Chondrocyte (in vitro differentiated cells): ENCODE measurements at places on chromosomes 13 and 19. TPM values are rescaled to one million over a fixed set of nuclear protein-coding genes. Genes with fewer than 3 reads are reported as not detected.

Gene GNA15
- not detected in 3 replicates for total RNA-seq

GRCh38 chr13:31627097-31627845 lies 112.1 kb upstream of the RXFP2 start:
- no peak for DNase-seq

DNA sequence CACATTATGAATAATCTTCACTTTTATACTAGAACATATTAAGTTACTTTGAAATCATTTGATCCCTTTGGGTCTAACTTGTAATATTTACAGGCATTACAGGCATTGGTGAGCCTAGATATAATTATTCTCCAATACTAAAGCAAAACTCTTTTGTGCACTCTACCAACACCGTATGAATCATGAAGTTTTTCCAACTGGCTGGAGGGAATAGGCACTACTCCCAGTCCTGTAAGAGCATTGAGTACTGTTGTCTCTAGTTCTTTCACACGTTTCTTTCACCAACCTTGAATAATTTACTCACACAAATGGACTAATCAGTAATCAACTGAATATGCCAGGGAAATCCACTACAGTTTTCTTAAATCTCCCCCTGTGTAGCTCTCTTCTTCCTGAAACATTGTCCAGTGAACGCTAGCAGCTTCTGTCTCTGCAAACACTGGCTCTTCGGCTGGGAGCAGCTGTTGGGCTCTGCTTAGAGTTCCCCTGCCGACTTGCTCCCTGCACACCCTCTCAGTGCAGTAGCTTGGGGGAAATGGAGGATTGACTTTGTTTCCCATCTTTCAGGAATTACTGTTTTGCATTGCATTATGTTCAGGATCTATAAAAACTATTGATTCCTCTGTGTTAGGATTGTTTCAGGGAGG lies 476.7 kb downstream of the RFC3 start:
- DNase-seq, result no peak

Gene CPAMD8
- 4.9 to 10.6 TPM (median 6.1 TPM) in 3 replicates for total RNA-seq

- DNase-seq, result no peak
Measured at GRCh38 chr19:948842-949496, 23.1 kb downstream of the ARID3A start.

- no peak for DNase-seq
Measured at GRCh38 chr19:2097203-2097885, 629 bp downstream of the IZUMO4 start.

- DNase-seq, result no peak
Measured at GRCh38 chr13:34159946-34160345, 342.0 kb downstream of the RFC3 start.

Gene LILRA2
- total RNA-seq, result not detected in 3 replicates

- DNase-seq, result no peak
Measured at GRCh38 chr19:10395917-10396316, 7.4 kb downstream of the CDC37 start.

DNA sequence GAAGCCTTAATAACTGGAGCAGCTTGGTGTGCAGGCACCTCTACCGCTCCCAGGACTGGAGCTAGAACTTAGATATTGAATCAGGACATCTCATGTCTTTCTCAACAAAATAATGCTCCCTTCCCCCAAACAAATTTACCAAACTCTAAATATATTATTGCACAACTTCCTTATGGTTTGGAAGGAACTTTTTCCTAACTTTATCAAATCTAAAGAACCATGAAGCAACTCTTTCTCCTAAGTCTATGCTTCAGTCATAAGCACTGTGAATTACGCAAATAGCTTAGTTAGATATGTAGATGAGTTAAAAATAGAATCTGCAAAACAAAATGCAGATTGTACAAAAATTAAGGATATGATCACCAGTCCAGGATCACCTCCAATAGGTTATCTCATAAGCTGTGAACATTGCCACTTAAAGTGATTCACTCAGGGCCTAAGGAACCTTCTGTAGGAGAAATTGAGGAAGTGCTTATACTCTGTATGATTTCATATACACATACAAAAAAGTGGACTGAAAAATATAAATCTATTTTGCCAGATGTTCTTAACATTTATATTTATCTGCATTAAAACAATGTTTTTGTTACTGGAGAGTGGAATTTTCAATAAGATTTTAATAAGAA lies 20.4 kb upstream of the MAB21L1 start:
- no peak for DNase-seq

Gene CGB1
- total RNA-seq, result 0.92 TPM in 1 of 3 replicates, not detected in the others

GRCh38 chr13:109773786-109774185 lies 12.6 kb downstream of the IRS2 start:
- no peak for DNase-seq

DNA sequence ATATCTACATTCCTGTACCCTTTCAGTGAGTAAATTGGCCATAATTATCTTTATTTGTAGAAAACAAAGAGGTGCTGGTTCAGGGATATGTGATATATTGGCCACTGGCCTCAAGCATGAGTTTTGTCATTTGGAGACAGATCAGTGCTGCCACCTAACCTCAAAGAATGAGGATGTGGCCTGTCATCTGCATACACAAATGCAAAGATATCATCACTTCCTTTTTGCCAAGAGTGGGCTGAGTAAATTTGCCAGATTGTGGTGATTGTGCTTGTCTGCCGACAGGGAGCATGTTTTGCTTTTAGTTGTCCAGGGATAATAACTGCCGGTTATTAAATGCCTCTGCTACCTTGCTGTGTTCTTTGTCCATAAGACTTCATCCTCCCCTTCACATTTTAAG lies 44.2 kb downstream of the WASF3 start:
- DNase-seq, result no peak

- DNase-seq, result no peak
Measured at GRCh38 chr13:70585109-70585508, 476.9 kb upstream of the KLHL1 start.

Gene ZSCAN1
- total RNA-seq, result 0.37 to 1.3 TPM in 2 of 3 replicates, not detected in the other

DNA sequence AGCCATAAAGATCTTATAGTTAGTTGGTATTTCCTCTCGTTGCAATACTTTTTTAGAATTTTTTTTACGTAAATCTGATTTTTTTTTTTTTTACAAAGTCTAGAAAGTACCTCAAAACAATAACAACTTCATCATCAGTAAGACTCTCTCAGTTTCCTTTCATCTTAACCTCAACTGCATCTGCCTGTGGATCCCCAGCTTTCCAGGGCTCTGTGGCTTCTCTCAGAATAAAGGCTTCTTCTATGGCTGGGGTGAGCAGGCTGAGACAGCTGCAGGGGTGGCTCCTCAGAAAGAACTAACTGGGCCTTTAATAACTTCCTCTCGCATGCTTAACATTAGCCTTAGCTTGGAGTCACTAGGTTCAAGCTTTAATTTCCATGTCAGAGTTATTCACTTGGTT lies 4.2 kb downstream of the ZNF506 start:
- no peak for DNase-seq

Gene THSD8
- total RNA-seq, result 3.6 to 5.4 TPM (median 4.5 TPM) in 3 replicates

Gene MEDAG
- 2.8 to 21.0 TPM (median 19.0 TPM) in 3 replicates for total RNA-seq

Gene SHISA7
- total RNA-seq, result not detected in 3 replicates

- no peak for DNase-seq
Measured at GRCh38 chr13:109206616-109207015, 577.2 kb downstream of the MYO16 start.

DNA sequence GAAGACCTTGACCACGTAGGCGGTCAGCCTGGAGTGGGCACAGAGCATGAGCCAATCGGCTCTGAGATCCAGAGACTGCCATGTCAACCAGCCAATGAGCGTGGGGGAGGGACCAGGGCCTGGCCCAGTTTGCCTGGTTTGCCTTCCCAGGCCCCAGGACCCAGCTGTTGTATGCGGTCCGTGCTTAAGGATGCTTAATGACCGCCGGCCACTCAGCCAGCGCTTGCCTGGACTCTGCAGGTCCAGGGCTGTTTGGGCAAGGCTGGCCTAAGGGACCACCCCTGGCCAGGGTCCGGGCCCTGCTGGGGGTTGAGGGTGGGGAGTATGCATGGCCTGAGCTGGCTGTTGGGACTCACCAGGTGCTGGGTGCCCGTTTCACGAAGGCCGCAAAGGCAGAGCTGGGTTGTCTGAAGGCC lies 23.1 kb upstream of the TNFSF14 start:
- peak; percentile 81 for DNase-seq

DNA sequence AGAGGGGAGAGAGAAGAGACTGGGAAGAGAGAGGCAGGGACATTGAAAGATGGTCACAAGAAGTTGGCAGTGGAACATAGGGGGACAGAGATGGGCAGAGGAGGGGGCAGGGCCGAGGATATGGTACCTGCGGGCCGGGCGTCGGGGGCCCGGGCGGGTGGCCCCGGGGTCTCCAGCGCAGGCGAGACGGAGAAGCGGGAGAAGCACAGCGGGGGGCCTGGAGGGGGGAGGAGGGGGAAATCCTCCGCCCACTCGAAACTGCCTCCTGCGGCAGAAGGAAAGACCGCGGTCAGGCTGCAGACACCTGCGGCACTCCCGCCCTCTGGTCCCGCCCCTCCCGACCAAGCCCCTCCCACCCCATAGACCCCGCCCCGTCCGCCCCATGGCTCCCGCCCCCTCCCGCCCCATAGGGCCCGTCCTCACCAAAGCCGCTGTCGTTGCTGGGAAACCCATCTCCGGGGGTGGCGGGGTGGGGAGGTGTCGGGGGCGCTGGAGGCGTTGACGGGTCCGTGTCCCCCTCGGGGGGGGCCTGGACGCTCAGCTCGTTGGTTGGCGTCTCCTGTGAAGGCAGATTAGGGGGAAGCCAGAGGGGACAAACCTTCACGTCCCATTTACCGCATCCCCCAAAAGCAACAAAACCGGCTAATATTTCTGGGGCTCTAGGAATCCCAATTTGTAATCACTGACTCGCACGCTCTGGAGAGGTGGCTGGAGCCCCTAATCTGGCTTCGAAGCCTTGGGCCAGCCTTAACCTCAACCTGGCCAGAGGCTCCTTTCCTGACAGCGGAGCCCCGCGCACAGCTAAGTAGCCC lies 20.4 kb downstream of the LMTK3 start:
- DNase-seq, result no peak

- DNase-seq, result no peak
Measured at GRCh38 chr13:39406688-39407087, 196.3 kb downstream of the LHFPL6 start.

DNA sequence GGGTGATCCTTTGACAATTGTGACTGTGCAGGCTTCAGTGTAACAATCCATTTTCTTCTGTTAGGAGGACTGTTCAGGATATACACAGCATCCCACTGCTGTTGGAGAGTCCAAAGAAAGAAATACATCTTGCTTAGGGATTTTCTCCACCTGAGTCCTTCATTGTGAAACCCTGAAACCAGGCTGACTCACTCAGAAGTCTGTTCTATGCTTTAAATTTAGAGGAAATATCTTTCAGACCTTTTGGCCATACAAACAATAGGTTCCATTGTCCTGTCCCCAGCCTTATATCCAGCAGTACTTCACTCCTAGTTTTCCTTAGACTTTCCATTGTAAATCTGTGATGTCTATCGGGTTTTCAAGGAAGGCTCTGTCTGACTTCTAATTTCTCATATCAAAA lies 379.1 kb downstream of the SUCLA2 start:
- DNase-seq, result no peak

- no peak for DNase-seq
Measured at GRCh38 chr19:42515241-42515832, 12.9 kb downstream of the CEACAM1 start.

Gene OVOL3
- not detected in 3 replicates for total RNA-seq

DNA sequence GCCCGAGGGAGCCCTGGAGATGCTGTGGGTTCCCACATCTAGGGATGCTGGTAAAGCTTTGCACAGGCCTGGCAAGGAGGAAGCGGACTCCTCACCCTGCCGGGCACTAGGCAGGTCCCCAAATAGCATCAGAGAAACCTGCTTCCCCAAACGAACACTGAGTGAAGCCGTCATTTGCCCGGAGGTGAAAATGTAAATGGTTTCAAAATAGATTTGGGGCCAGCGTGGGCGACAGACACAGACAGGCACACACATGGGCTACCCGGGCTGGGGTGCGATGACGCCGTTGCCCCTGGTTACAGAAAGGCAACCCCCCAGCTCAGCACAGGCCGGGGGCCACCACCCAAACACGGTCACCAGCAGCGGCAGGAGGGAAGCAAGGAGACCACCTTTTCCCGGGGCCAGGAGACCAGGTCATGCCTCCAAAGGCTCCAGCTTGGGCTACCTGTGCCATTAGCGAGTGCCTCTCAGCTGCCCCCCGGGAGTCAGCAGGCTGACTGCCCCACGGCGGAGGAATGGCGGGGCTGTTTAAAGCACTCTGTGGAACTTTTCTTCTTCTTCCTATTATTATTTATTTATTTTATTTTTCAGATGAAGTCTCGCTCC lies 47.5 kb upstream of the NDUFS7 start:
- DNase-seq, result no peak

DNA sequence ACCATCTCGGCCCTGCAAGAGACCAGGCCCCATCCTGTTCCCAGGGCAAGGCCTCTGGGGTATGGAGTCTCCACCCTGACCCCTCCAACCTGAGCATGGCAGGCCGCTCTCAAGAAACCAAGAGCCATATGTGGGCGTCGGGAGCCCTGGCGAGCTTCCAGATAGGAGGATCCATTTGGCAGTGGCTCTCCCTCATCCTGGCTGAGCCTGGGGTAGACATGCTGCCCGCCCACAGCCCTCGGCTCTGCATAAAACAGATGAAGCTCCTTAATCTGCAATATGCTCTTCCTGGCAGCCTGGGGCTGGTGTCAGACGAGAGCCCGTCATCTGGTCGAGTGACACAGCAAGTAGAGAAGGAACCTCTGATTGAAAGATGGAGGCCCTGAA lies 6.1 kb downstream of the ATP13A1 start:
- no peak for DNase-seq

Gene ATXN8OS
- not detected in 3 replicates for total RNA-seq

Gene PSG7
- not detected in 3 replicates for total RNA-seq

DNA sequence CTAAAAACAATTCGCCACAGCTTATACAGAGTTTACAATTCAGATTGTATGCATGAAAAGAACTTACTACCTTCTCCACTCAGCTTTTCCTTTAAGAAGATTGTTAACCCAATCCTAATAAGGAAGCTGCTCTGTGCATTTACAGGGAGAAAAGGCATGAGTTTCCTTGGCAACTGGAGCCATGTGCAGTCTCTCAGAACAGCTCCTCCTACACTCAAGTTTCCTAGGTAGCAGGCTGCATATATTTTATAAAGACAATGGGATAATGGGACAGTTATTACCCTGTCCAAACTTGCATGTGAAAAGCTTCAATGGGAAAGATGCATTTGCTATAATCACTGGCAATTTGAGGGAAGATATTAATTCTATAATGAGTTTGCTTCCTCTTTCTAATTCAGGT lies 125.5 kb upstream of the TRPC4 start:
- no peak for DNase-seq

GRCh38 chr13:38850868-38851626 lies 139.6 kb downstream of the STOML3 start:
- no peak for DNase-seq
